ENCODE measurements at places on chromosomes 3 and 15.

GRCh38 chr3:47865192-47865591, 62.3 kb downstream of the DHX30 start:
- no peak for DNase-seq

DNA sequence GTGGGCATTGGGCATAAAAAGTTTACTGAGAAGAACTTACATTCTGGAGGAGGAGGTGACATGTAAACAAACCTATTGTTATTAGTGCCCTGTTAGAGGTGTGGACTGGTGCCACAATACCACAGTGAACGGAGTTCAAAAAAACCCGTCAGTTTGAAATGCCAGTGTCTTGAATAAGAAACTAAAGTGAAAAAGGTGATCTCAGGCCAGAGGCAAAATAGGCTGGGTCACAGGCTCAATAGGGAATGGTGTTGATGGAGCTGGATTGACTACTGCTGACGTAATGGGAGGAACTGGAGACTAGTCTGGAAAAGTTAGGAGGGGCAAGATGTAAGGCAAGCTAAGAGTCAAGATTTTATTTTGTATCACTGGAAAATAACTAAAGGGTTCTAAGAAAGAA, 1.6 kb upstream of the DCBLD2 start:
- no peak for DNase-seq

DNA sequence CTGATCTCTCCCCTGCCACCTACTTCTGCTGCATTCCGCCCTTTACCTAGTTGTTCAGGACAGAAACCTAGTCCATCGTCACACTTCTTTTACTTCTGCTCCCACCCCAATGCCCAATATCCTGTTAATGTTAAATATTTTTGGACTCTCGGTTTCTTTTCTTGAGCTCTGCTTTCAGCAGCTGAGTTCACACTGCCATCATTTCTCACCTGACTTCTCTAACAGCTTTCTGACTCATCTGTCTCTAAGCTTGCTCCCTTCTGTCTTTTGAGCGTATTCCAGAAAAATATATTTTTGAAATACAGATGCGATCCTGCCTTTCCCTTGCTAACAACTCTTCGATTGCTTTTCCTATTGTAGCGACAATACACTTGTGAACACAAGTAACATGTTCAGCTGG, 183.4 kb downstream of the KLHL25 start:
- DNase-seq: no peak

- DNase-seq: no peak
Measured at GRCh38 chr3:6605227-6605626, 255.7 kb upstream of the GRM7 start.

GRCh38 chr15:98281130-98281529, 320.6 kb downstream of the ARRDC4 start:
- no peak for DNase-seq
